ENCODE measurements at places on chromosomes 16 and 17.

GRCh38 chr16:677316-678190, 2.1 kb downstream of the RHBDL1 start:
- DNase-seq, result no peak

GRCh38 chr16:75648265-75649076, 898 bp downstream of the TERF2IP start:
- DNase-seq, result peak; percentile 72

DNA sequence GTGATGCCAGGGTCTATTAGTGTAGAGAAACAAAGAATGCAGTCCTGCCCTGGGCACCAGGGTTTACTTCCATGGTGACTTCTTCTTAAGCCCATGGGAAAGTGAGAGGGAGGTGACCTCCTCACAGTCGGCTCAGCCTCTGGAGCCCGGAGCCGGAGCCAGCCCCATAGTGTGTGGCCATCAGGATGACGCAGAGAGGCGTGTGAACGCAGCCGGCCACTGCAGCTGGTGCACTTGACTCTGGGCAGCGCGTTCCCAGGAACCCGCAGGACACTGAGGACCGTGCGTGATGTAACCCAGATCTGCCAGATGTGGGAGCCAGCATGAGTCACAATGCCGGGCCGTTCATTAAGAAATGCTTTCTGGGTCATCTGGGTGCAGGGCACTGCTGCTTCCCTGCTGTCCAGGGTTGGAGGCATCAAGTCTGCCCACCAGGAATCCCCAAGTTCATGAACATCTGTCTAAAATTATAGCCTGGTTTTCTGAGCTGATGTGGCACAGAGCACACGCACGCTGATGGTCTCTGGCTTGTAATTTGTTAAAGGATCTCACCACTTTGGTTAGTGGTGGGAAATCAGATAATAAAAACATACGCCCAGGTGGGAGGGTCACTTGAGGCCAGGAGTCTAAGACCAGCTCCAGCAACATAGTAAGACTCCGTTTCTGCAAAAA, 114.1 kb downstream of the PITPNC1 start:
- no peak for DNase-seq

GRCh38 chr16:69707920-69708683, 18.3 kb downstream of the NQO1 start:
- no peak for DNase-seq

DNA sequence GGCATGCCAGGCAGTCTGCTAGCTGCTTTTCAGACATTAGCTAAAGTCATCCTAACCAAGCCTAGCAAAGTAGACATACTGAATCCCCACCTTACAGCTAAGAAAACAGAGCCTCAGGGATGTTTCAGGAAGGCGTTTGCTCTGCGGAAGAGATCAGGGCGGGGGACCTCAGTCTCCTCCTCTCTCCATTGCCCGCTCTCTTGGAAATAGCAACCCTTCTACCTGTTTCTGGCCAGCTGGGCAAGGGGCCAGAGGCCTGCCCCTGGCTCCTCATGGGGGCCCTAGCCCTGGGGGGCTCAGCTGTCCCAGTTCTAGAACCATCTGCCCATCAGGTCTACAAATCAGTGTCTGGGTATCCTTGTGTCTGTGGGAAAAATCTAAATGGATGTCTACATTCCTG, 14.5 kb downstream of the PITPNM3 start:
- DNase-seq, result no peak

DNA sequence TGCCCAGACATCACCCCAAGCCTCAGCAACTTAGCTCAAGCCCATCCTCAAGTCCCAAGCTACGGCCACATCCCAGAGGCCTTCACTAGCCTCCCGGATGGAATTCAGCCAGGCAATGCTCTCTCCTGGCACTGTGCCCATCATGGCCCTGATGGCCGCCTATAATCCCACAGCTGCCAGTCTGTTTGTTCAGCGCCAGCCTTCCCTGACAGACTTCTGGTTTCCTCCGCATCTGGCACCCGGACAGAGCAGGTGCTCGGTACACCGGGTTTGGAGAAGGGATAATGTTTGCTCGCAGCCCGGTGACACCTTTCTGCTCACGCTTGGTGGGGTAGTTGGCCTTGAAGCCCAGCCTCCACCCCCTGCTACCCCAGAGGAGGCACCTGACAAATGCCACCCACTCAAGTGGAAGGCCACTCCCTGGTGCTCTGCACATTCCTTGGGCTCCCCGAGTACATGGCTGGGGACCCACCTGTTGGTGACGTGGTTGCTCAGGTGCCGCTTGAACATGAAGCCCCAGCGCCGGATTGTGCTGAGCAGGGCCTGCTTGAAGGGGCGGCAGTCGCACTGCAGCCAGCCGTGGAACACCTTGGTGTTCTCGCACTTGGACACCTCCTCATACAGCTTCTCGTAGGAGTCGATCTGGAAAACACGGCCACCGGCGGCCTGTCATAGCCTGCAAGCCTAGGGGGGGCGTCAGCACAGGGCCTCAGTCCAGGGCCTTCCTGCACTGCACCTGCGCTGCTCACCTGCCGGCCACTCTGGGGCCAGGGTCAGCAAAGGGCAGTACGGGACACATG, 47.1 kb downstream of the DNAH17 start:
- DNase-seq, result no peak

GRCh38 chr16:10609402-10609774, 29.0 kb upstream of the EMP2 start:
- DNase-seq, result no peak

DNA sequence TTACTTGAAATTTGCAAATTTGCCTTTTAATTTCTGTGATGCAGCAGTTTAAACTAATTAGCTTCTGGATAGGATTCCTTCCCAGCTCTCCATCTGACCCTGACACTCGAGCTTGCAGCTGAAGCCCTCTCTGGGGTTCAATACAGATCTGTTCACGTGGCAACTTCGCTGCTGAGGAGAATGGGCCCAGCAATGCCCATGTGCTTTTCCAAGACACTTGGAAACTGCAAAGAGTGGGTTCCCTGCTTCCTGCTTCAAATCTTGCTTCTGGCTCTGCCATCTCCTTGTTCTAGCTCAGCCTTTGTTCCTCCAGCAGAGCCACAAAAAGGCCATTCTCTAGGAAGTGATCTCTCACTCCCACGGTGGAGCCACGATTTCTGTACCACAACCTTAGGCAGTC, 50.0 kb upstream of the IRX6 start:
- no peak for DNase-seq

DNA sequence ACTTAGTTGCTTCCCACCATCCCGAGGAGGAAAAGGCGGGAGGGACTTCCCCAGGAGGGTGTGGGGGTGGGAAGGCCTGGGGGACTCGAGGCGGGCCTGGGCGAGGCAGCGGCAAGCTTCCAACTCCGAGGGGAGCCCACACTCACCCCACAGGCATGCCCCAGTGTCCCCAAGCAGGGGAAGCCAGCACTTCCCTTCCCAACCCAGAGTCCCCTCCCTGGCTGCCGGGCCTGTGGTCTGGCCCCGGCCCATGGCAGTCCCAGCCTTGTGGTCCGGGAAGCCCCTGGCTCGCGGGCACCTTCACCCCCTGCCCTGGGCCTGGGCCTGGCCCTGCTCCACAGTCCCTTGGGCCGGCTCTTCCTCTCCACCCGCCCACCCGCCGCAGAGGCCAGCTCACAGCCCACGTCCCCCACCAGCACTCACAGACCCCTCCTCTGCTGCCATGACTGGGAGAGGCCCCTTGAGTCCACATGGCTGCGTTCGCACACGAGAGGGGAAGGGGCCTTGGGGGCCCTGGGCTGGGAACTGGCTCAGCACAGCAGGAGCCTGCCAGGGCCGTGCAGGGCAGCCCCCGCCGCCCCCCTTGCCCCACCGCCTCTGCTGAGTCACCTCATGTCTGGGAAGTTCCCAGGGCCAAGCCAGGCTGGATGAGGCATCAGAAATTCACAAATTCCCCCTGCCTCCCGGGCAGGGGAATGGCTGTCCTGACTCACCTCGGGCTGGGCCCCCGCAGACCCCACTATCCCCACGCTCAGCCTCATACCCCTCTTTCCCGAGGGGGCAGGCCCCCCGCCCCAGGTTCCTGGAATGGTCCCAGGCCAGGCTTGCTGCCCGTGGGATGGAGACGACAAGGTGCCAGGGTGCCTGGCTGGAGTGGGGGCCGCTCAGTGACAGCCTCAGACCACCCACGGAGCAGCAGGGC, 27.8 kb downstream of the BAHCC1 start:
- DNase-seq, result no peak

DNA sequence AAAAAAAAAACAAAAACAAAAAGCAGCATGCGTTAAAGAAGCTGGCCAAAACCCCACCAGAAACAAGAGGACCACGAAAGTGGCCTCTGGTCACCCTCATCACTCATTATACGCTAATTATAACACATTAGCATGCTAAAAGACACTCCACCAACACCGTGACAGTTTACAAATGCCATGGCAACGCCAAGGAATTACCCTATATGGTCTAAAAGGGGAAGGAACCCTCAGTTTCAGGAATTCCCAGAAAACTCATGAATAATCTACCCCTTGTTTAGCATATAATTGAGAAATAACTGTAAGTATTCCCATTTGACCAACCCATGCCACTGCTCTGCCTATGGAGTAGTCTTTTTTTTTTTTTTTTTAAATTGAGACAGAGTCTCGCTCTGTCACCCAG, 77.6 kb downstream of the EMP2 start:
- no peak for DNase-seq

GRCh38 chr17:17808706-17809432, 27.9 kb downstream of the SREBF1 start:
- no peak for DNase-seq

DNA sequence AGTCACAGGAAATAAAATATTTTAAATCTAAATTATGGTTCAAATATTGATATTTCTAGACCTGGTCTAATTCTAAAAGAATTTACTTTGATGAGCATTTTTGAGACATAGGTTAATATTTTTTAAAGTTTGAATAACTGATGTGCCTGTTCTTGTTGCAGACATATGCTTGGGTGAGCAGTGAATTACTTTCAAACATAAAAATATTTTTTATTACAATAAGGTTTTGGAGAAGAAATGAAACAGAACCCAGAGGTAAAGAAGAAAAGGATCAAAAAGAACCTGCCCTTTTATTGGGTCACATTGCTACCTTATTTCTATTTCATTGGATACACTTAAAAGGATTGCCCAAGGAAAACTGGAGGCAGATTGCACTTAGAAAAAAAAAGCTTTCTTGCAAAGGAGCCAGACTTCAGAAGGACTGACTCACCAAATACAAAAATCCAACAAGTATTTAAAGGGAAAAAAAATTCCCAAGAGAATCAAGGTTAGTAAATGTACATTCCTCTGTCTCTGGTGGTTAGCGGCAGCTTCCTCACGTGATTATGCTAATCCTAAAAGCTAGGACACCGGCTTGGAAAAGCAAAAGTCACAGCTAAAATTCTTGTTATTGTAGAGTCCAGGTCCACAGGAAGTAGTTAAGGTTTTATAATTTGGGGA, 18.5 kb downstream of the ENPP7 start:
- DNase-seq, result no peak

DNA sequence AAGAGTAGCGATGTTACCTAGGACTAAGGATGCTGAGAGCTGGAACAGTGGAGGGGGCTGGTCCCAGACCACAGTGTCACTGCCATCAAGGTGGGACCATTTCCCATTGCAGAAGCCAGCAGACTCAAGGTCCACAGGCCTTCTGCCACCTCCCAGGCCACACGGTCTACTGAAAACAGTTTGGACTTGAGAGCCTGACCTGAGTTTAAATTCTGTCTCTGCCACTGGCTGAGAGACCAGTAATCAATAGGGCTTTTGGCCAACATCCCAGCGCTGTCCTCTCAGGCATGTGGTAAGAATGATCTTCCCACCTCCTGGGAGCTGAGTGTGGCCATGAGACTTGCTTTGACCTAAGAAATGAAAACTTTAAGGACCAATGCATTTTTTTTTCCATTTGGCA, 331.4 kb upstream of the CDH5 start:
- DNase-seq, result no peak

DNA sequence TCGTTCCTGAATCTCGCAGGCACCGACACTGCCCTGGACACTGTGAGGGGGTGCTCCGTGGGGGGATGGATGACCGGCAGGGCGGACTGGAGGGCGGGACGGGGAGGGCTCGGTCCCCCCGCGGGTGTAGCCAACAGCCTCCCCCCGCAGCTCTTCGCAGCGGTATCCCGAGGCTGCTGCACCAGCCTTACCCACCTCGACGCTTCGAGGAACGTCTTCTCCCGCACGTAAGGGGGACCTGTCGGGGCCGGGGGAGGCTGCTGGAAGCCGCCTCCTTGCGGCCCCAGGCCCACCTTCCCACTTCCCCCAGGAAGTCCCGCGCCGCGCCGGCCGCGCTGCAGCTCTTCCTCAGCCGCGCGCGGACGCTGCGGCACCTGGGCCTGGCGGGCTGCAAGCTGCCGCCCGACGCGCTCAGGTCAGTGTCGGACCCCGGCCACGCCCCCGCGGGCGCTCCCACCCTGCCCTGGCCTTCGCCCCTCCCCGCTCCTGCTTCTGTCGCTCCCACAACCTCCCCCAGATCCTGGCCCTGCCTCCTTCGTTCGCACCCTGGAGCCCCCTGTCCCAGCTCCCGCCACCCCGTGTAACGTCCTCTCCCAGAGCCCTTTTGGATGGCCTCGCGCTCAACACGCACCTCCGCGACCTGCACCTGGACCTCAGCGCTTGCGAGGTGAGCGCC, 3.3 kb downstream of the CARMIL2 start:
- DNase-seq, result no peak

DNA sequence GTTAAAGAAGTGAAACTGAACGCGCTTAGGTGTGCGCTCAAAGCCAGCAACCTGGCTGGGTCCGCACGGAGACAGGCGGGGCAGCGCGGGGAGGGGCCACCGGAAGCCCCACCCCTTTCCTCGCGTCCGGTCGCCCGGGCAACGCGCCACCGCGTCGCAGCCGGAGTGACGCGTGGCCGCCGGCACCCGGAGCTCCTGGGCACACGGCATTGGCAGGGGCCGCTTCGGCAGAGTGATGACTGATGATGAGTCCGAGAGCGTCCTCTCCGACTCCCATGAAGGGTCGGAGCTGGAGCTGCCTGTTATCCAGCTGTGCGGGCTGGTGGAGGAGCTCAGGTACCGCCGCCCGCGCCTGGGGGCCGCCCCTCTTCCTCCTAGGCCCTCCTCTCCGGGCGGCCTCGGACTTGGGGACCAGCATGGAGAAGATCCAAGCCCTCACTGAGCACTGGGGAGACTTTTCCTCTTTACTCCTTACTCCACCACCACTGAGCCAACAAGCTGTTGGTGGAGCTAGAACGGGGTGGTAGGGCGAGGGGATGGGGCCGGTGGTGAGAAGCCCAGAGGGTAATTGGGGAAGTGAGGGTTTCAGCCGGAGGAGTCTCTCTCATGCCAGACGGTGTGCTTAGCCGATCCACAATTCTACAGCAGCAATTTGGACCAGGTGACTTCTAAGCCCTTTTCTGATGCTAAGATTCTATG, 44.9 kb downstream of the PRSS54 start:
- DNase-seq, result peak; percentile 77

DNA sequence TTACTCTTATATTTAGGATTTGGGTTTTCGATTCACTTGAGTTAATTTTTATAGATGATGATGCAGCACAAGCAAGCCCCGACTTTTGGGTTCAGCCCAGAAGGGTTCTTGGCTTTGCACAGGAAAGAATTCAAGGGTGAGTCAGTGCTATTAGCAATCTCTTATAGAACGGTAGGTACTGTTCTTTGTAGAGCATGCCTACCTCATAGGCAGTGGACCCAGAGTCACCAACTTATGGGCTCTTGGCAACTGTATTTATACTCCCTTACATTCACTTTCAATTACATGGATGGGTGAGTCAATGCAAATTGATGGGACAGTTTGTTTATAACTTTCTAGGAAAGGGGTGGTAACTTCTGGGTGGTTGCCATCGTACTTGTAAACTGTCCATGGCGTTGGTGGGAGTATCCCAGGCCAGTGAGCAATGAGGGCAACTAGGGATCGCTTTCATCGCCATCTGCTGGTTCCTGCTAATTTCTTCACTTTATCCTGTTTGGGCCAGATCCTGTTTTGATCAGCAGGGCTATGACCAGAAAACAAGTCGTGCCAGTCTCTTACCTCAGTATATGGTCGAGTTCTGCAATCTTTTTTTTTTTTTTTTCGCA, 362.6 kb downstream of the CNTNAP4 start:
- DNase-seq, result no peak

GRCh38 chr17:72258711-72259110, 137.9 kb downstream of the SOX9 start:
- DNase-seq, result no peak
